ENCODE measurements at places on chromosomes 7 and 10.

GRCh38 chr10:71423250-71423649 is 26.5 kb downstream of the CDH23 start:
- no peak for DNase-seq

DNA sequence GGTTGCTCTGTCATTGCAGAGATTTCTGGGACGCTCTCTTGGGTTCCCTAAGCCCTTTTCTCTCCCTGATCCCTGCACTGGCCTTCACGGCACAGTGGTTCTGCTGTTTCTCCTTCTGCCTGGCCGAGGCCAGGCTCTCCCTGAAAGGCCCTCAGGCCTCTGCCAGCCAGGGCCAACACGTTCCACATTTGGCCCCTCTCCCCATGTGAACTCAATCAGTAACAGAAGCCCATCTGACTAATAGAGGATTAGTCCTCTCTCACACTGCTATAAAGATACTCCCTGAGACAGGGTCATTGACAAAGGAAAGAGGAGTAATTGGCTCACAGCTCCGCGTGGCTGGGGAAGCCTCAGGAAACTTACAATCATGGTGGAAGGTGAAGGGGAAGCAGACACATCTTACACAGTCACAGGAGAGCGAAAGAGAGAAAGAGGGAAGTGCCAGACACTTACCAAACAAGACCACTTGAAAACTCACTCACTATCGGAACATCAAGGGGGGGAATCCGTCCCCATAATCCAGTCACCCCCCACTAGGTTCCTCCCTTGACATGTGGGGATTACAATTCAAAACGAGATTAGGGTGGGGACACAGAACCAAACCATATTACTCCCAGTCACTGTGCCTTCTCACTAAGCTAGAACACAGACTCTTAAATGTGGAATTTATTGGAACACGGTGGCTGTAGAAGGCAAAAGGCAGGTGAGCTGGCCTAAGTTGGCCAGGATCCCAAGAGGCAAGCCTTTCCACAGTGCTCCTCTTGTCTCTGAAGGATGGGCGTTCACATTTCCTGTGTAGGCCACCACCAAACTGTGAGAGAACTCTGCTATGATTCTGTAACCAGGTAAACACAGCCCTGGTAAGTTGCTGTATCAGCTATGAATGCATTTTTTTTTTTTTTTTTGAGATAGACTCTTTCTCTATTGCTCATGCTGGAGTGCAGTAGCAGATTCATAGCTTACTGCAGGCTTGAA is 8.8 kb downstream of the FZD8 start:
- DNase-seq: no peak

DNA sequence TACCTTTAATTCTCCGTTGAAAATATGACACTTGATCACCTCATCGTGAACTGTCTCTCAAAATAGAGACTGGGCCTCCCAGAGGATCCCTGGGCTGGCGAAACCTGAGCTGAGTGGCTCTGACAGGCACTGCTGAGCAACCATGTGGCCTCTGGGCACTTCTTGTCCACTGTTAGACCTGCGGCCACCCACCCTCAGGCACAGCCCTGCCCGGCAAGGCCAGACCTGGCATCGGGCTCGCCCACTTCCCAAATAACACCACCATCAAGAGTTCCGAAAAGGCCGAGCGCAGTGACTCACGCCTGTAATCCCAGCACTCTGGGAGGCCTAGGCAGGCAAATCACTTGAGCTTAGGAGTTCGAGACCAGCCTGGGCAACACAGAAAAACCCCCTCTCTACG is 82.5 kb downstream of the COBL start:
- DNase-seq: no peak

GRCh38 chr7:30159163-30159562 is 24.4 kb downstream of the MTURN start:
- no peak for DNase-seq

- DNase-seq: peak; percentile 23
Measured at GRCh38 chr10:49592726-49593563, 17.2 kb upstream of the SLC18A3 start.

GRCh38 chr7:4845740-4846142 is 16.1 kb downstream of the PAPOLB start:
- DNase-seq: no peak

- no peak for DNase-seq
Measured at GRCh38 chr10:29923416-29923965, 135.9 kb downstream of the JCAD start.

DNA sequence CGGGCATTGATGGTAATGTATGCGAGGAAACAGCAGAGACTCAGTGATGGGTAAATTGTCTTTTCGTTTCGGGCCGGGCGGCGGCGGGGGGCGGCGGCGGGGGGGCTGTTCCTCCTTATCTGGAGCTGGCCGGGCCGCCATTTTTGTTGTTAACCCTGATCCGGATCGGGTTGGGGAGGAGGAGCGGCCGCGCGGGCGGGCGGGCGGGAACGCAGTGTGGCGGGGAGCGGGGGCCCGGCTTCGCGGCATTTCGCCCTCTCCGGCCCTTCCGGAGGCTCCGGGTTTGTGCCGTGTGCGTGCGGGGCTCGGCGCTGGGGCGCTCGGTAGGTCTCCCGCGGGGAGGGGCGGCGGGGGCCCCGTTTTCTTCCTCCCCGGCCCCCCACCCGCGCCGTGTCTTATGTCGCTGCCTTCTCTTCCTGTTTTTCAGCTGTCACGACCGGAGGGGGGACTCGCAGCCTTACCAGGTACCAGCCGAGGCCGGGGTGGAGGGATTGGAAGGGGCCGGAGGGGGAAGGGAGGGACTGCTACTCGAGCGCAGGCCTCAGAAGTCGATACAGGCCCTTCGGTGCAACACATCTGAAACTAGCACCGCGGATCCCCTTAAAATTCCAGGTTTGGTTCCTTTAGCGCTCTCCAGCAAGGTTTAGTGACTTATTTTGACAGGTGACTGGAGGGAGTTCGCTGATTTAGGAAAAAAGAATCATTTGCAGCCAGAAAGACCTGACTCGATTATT is 820 bp downstream of the WAC start:
- no peak for DNase-seq

All from SHP77 treated with DMSO at 0.1 percent for 48 hours (cell line).